ENCODE measurements at places on chromosomes 13 and 19. TPM values are rescaled to one million over a fixed set of nuclear protein-coding genes. Genes with fewer than 3 reads are reported as not detected.

- H3K36me3 ChIP-seq: no peaks in the 10 kb centered on the region
- no peak for DNase-seq
- H3K27ac ChIP-seq: no peak overlapping the region
- H3K4me1 ChIP-seq: no peaks in the 10 kb centered on the region
These were observed 308.7 kb downstream of the PCDH9 start for GRCh38 chr13:66921437-66921836.

DNA sequence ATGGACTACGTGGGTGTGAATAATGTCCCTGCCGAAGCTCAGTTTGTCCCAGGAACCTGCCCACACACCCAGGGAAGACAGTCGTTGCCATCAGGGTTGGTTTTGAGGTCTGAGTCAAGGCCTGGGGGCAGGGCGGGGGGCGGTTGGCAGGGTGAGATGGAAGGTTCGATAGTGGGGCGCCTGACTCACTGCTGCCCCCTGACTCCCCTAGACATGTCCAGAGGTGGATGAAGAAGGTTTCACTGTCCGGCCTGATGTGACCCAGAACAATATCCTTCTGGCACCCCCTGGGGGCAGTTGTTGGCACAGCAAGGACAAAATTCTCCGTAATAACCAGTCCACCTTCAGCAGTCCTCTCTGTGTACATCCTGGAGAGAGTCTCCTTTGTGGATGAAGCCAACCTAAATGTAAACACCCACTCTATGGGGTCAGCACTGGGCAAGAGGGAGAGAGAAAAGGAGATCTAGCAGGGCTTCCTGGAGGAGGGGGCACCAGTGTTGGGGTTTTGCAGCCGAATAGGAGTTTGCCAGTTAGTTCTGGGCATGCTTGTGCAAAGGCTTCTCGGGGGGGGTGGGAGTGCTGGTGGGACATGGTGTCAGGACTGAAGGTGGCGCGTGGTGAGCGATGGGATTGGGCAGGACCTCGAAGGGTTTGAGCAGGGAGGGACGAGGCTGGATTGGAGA, 19.6 kb upstream of the B3GNT3 start:
- H3K36me3 ChIP-seq: peaks cover 44% of the 10 kb centered on the region
- H3K27me3 ChIP-seq: no peaks in the 10 kb centered on the region
- no peak overlapping the region for H3K4me3 ChIP-seq

DNA sequence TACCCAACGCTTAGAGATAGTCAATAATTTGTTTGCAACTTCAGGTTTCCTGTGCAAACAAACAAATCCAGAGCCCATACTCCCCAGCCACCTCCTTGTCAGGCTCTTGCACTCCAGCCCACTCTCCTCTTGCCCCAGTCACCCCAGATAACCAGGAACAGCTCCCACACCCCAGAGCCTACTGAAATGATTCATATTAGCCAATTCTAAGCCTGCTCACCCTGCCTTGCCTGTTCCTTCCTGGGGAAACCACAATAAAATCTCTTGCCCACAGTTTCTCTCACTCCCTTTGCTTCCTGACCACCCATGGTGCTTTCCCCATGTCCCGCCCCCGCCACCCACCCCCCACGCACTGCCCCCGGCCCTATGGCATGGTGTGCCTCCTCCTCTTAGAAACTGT, 3.8 kb upstream of the ACTL9 start:
- peaks cover 46% of the 10 kb centered on the region for H3K4me1 ChIP-seq
- H3K4me3 ChIP-seq: peak overlapping the region; percentile 0
- H3K36me3 ChIP-seq: no peaks in the 10 kb centered on the region
- H3K27me3 ChIP-seq: no peaks in the 10 kb centered on the region
- DNase-seq: peak; percentile 60
- H3K27ac ChIP-seq: no peak overlapping the region

GRCh38 chr13:110368408-110368807, 61.3 kb downstream of the COL4A2 start:
- H3K4me1 ChIP-seq: no peaks in the 10 kb centered on the region
- no peak for DNase-seq
- H3K27me3 ChIP-seq: peaks cover 15% of the 10 kb centered on the region
- no peak overlapping the region for H3K4me3 ChIP-seq
- no peaks in the 10 kb centered on the region for H3K36me3 ChIP-seq

- no peak overlapping the region for H3K4me3 ChIP-seq
- no peak overlapping the region for H3K27ac ChIP-seq
- DNase-seq: no peak
- peaks cover under 1% of the 10 kb centered on the region for H3K36me3 ChIP-seq
- peaks cover 14% of the 10 kb centered on the region for H3K4me1 ChIP-seq
These were observed 1.4 kb downstream of the PLA2G4C start for GRCh38 chr19:48108997-48109782.

GRCh38 chr13:108705031-108705430, 75.6 kb downstream of the MYO16 start:
- no peak overlapping the region for H3K27ac ChIP-seq
- H3K4me3 ChIP-seq: no peak overlapping the region
- no peaks in the 10 kb centered on the region for H3K27me3 ChIP-seq
- DNase-seq: no peak
- H3K36me3 ChIP-seq: peaks cover 13% of the 10 kb centered on the region

- DNase-seq: peak; percentile 17
- H3K4me3 ChIP-seq: no peak overlapping the region
- H3K27ac ChIP-seq: no peak overlapping the region
- H3K27me3 ChIP-seq: no peaks in the 10 kb centered on the region
These were observed 15.0 kb downstream of the ZNF350 start for GRCh38 chr19:51971624-51972023.

DNA sequence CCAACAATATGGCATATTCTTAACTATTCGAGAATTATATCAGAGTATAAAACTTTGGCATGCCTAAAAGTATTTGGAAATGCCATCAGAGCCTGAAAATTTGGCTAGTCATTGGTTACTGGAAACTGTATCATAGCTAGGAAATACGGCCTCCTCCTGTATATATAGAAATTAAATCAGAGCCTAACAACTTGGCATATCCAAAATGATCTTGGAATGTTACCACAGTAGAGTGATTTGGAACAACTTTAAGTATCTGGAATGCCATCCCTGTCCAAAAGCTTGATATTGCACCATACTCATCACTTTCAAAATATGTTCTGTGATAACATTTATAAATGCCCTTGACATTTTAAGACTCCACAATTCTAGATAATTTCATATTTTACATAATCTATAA, 335.8 kb downstream of the SLITRK1 start:
- H3K4me3 ChIP-seq: no peak overlapping the region
- no peak for DNase-seq
- no peak overlapping the region for H3K27ac ChIP-seq
- no peaks in the 10 kb centered on the region for H3K27me3 ChIP-seq
- H3K36me3 ChIP-seq: no peaks in the 10 kb centered on the region

The SERPINE3 gene
- not detected for total RNA-seq

The TNFSF13B gene
- 4.3 TPM for total RNA-seq

The DCT gene
- total RNA-seq: not detected

The NOVA2 gene
- not detected for total RNA-seq
